ENCODE measurements at places on chromosomes 6 and 20.

- DNase-seq, result no peak
These were observed 259.4 kb downstream of the TAF4 start for GRCh38 chr20:61806314-61806713.

- no peak for DNase-seq
These were observed 71.9 kb downstream of the NOL4L start for GRCh38 chr20:32513031-32513866.

DNA sequence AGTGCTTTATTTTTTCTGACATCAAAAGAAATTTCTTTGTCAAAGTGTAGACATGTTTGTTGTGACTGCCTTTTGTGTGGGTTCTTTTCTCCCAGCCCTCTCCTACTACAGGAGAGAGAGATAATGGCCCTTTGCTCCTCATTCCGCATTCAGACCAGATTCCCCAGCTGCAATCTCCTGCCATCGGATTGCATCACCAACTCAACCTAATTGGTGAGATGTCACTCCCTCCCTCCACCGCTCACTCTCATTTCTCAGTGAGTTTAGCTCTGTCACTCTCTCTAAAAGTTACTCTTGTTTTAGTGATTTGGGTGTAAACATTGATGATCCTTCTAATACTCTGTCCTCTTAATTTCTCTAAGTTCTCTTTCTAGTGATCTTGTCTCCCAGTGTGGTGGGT lies 22.7 kb downstream of the UTRN start:
- no peak for DNase-seq

DNA sequence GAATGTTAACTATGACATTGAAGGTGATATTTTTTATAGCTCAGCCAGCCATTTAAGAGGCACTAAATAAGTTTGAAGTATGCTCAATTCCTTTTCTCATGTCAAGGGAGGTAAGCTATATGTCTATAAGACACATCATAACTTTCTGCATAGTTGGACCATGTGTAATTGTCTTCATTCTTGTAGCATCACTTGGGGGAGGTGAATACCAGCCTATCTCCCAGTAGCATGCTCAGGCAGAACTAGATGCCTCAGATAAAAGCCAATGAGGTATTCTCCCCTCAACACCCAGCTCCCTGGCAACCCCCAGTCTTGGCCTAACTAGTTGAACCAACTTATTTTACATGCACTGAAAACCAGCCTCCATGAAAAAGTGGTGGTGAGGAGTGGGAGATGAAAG lies 158.3 kb upstream of the JAG1 start:
- no peak for DNase-seq

- DNase-seq, result no peak
These were observed 140.3 kb upstream of the MCHR2 start for GRCh38 chr6:100134297-100134696.

DNA sequence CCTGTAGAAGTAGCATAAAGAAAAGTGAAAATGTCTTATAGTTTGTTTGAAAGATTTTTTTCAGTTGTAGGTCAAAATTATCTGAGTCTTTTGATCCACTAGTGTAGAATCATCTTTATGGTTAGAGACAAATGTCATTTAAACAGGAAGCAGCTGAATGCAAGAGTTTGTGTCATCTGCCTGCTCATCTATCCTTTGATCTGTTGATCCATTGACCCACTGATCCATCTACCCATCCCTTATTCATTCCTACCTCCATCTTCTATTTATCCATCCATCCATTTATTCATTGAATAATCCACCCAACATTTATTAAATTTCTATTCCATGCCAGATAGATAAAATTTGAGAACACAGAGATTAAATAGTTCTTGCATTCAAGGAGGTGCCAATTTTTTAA lies 62.6 kb downstream of the MKKS start:
- DNase-seq, result no peak

- DNase-seq, result no peak
These were observed 487.4 kb downstream of the TENT5A start for GRCh38 chr6:81265106-81265505.

DNA sequence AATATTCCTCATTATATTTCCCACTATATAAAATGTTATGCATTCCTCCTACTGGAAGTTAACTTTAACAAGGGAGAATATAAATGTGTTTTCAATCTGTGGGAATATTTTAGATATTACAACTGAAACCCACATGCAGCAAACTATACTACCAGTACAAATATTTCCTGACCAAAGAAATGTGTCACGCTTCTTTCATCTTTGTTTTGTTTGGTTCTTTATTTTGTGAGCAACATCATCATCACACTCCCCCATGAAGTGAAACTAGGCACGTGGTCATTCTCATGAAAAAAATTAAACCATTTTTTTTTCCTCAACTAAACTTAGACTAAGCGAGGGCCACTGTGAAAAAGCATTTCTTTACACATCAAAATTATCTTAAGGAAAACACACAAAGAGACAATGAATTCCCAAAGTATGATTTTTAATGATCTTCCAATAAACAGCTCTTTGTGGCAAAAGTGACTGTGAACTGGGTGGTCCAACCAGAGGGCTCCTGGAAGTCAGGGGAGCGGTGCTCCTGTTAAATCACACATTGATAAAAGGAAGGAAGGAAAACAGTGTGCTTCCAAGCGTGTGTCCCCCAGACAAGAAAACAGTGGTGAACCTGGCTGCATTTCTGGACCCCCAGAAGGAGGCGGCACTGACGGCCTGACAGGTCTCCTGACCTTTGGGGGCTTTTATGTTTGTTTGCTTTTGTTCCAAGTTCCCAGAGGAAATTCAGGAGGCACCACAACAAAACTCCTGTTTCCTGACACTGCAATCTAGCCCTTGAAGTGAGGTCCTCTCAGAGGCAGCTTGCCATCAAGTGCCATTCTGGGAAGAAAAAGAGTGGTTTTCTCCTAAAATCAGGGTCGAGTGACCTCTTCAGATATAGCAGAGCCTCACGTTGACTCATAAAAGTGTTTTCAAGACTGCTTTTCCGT lies 166.8 kb upstream of the FOXQ1 start:
- no peak for DNase-seq

- no peak for DNase-seq
These were observed 13.3 kb downstream of the DUSP22 start for GRCh38 chr6:305371-306206.

DNA sequence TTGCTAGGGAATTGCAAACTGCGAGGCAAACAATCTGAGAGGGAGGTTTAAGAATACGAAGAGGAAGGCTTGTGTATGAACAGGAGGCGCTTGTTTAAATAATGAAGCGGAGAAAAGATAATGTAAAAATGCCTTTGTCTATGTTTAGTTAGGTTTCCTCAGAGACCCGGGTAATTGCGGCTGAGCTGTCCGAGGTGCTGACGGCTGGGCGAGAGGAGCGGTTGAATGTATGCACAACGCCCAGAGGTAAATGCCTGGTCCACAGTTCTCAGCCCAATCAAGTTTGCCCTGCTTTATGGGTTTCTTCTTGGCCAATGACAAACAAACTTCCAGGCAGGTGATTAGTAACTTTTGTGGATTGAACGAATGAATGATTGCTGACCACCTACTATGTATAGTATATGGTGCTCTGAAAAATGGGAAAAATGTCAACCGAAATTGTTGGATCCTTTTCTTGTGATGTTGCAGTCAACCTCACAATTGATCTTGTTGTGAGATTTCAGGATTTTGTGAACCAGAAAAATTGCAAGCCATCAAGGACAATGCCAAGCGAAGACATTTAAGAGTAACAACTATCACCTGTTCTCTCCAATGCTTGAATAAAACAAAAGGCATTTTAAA lies 38.3 kb upstream of the SLC32A1 start:
- DNase-seq, result peak; percentile 20

- DNase-seq, result no peak
These were observed 598.4 kb upstream of the ZNF337 start for GRCh38 chr20:26295006-26295405.

GRCh38 chr6:978937-979685 lies 286.2 kb upstream of the EXOC2 start:
- DNase-seq, result no peak

DNA sequence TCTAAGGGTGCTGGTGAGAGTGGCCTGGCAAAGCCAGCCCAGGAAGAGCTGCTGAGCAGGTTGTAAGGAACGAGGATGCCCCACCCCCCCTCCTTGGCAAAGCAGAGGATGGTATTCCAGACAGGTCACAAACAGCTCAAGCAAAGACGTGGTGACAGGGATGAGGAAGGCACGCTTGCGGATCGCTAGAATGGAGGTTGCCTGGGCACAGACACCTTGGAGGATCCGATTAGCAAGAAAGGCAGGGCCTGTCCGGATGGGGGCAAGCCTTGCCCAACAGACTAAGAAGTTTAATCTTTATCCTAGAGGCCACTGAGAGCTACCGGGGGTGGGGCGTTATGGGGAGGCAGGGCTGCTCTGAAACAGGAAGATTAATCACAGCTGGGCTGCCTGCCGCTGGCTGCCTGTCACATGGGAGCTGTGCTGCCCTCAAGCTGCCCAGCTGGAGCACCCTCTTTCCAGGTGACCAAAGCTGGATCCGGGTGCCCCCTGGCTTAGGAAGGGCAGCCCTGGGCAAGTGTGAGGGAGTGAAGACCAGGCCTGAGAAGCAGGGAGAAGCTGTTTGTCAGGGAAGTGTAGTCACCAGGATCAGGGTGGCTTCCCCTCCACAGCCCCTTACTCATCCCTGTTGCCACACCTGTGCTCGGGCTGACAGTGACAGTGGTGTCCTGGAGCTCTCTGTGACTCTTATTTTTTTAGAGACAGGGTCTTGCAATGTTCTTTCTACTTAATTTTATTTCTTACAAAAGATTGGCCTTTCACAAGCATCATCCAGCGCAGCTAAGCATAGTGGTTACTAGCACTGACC lies 9.1 kb upstream of the MAPK13 start:
- no peak for DNase-seq

DNA sequence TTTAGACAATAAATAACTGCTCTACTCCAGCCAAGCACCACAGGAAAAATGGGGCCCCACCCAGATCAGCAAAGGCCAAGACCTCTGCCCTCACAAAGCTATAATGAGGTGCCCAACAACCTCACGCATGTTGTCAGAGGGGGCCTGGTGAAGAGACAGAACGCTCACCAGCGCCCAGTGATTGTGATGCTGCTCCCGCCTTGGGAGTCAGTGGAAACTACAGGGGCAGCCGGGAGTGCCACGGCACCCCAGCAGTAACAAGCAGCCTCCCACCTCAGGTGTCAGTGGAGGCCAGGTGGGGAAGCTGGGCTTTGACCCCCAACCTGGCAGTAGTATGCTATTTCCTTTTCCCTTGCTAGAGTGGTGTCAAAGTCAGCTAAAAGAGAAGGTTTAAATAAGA lies 47.4 kb downstream of the TCP11 start:
- no peak for DNase-seq

DNA sequence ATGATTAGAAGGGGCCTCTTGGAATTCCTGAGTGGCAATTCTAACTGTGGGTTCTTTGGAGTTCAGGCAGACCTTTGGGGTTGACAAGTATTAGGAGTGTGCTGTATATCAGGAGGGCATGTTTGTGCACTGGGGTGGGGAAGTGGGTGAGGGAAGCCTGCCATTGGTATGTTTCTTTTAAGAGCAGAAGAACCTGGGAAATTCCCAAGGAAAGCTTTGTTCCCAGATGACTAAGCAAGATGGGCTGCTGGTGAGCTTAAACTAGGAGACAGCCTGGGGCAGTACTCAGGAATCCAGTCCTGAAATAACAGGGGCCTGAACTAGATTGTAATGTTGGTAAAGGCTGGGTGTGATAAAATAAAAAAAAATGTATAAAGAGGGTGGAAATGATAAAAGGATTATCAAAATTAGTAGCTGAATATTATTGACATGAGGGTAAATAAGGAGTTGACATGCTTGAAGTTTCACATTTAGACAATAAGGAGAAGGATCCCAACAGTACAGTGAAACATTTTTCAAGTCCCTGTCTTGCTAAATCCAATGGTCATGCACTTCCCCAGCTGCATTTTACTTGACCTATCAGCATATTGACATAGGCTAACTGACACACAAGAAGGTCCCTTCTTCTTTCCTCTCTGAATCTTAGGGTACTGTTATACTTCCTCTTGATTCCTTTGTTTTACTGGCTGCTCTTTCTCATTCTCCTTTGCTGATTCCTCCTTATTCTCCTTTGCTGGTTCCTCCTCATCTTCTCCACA lies 18.4 kb upstream of the IFNGR1 start:
- no peak for DNase-seq

GRCh38 chr20:15627501-15627903 lies 945.7 kb downstream of the KIF16B start:
- DNase-seq, result no peak

DNA sequence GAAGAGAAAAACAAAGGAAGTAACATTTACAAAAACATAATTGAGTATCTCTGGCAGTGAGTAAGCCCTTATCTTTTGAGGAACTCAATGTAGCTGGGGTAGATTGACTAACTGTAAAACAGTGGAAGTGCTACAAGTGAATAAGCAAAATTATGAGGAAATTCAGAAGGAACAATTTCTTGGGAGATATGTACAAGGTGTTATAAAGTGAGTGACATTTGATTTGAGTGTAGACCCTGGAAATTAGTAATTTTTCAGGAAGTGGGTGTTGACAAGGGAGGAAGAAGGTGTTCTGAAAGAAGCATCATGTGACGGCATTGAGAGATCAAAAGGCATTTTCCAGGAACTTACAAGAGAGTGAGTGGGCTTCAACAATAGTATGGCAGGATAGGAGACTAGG lies 22.2 kb downstream of the XRN2 start:
- no peak for DNase-seq

GRCh38 chr20:48292806-48293205 lies 507.5 kb upstream of the SULF2 start:
- DNase-seq, result no peak

DNA sequence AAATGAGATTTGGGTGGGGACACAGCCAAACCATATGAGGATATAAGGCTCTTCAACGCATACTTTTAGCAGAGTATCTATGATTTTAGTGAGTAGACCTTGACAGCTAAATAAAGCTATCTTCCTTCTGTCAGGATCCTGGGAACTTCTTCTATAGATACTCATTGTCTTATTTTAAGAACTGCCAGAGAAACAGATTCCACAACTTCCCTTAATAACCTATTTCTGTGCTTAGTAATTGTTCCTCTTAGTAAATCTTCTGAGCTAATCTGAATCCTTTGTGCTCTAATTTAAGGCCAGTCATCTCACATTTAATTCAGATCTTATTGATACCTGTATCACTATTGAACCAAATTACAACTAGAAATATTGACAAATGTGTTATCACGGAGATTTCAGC lies 64.0 kb upstream of the CEP85L start:
- DNase-seq, result no peak

- DNase-seq, result no peak
These were observed 10.7 kb upstream of the EDN1 start for GRCh38 chr6:12279322-12280091.

- no peak for DNase-seq
These were observed 29.8 kb upstream of the NEDD9 start for GRCh38 chr6:11262242-11262641.

DNA sequence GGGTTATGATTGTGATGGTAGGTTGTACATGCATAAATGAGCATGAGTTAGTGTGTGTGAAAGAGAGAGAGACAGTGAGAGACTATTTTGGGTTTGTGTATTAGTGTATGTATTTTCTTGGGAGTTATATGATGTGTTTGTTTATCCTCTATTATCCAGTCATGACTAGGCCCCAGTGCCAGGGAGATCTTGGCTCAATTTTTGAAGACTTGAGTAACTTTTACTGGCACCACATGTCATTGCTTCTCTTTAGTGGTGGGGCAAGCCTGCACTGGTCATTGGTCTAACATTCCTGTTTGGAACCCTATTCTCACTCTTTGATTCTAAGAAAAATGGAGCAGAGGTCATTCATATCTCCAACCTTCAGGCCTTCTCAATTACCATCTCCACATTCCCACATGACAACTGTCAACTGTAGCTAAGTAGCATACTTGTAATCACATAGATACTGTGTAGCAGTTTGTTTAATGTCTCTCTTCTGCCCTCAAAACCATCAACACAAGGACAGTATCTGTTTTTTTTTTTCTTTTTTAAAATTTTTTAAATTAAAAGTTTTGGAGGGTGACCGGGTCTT lies 8.8 kb downstream of the L3MBTL1 start:
- DNase-seq, result no peak

All from hypothalamus (tissue), 51 donors.